ENCODE measurements at places on chromosomes 2 and 18.
A peak's percentile ranks its signal among the peaks of the same experiment; 100 is the strongest.

DNA sequence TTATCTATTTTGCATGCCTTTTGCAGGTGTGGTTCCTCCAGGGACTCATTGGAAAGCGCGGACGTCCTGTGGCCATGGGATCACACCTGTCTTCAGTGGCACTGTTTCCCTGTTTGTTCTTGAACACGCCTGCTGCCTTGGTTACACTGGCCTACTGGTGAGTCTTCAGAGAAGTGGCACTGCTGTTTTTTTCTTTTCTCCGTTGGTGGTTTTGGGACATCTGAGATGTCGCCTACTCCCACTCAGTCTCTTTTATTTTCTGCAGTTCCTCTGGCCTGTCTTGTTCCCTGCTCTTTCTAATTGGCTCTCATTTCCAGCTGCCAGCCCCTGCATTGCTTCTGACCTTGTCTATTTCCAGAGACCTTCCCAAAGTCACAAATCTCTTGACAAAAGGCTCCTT lies 35.7 kb upstream of the POU3F3 start:
- H3K4me1 ChIP-seq = no peaks in the 10 kb centered on the region

GRCh38 chr2:170322140-170322766 lies 144.3 kb downstream of the MYO3B start:
- H3K36me3 ChIP-seq = no peaks in the 10 kb centered on the region
- H3K27me3 ChIP-seq = no peaks in the 10 kb centered on the region
- no peak for DNase-seq
- H3K4me3 ChIP-seq = no peak overlapping the region
- H3K4me1 ChIP-seq = peaks cover 7% of the 10 kb centered on the region
- H3K27ac ChIP-seq = no peak overlapping the region

GRCh38 chr2:222283634-222284033 lies 15.2 kb downstream of the PAX3 start:
- H3K4me1 ChIP-seq = no peaks in the 10 kb centered on the region
- no peak overlapping the region for H3K4me3 ChIP-seq
- H3K27me3 ChIP-seq = no peaks in the 10 kb centered on the region
- H3K36me3 ChIP-seq = no peaks in the 10 kb centered on the region
- DNase-seq = no peak

DNA sequence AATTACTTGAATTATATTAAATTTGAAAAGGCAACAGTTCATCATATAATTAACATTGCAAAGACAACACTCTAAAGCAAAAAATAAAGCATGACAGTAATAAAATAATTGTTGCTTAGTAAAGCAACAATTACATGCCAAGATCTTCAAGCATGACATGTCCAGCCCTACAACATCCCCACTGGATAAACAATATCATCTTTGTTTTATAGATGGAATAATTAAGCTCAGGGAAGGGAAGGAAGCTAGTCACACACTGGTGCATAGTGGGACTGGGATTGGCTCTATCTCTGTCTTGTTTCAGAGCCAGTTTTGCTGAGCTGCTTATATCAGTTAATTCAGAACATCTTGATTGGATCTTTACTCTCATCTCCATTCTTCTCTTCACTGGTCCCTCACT lies 49.9 kb upstream of the PARD3B start:
- no peak overlapping the region for H3K27ac ChIP-seq
- no peaks in the 10 kb centered on the region for H3K27me3 ChIP-seq
- no peak overlapping the region for H3K4me3 ChIP-seq
- H3K36me3 ChIP-seq = no peaks in the 10 kb centered on the region
- no peak for DNase-seq

GRCh38 chr2:123935405-123935804 lies 89.7 kb upstream of the CNTNAP5 start:
- no peaks in the 10 kb centered on the region for H3K4me1 ChIP-seq
- H3K4me3 ChIP-seq = no peak overlapping the region
- no peaks in the 10 kb centered on the region for H3K36me3 ChIP-seq

DNA sequence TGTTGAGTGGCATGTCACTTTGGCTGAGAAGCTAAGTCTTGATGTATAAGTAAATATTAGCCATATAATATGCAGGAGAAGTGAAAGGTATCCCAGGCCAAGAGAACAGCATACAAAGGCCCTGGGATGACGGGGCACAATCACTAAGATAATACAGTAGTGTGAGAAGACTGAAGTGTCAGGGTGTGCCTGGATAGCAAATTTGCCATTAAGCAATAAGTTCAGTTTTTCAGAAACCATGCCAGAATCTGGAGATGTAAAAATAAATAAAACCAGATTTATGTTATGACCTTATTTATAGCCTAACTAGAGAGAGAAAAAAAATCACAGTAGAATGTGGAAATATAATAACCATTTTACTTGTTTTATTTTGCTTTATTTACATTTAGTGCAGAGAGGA lies 1858.7 kb upstream of the CELF4 start:
- H3K27ac ChIP-seq = no peak overlapping the region
- no peaks in the 10 kb centered on the region for H3K4me1 ChIP-seq
- no peaks in the 10 kb centered on the region for H3K27me3 ChIP-seq
- H3K4me3 ChIP-seq = no peak overlapping the region

DNA sequence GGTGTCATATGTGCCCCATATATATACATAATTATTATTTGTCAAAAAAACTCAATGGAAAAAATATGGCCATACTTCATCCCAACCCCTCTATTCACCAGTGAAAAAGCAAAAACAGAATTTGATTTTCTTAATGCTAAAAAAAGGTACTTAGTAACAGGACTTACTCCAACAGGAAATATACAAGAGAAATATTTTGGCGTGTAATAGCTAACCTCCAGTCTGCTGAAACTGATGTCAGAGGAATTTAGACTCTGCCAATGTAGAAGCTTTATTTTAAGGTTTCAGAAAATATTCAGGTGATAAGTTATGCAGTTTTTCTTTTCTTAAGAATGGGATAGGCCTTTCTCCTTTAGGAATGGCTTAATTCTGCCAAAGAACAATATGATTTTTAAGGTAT lies 72.6 kb downstream of the TMEFF2 start:
- no peaks in the 10 kb centered on the region for H3K36me3 ChIP-seq
- DNase-seq = no peak
- H3K27me3 ChIP-seq = no peaks in the 10 kb centered on the region
- H3K4me1 ChIP-seq = no peaks in the 10 kb centered on the region

GRCh38 chr2:26011990-26012856 lies 21.7 kb upstream of the RAB10 start:
- no peaks in the 10 kb centered on the region for H3K36me3 ChIP-seq
- H3K4me3 ChIP-seq = peak overlapping the region; percentile 4
- H3K27me3 ChIP-seq = no peaks in the 10 kb centered on the region
- DNase-seq = peak; percentile 91
- H3K4me1 ChIP-seq = peaks cover 40% of the 10 kb centered on the region
- H3K27ac ChIP-seq = peak overlapping the region; percentile 91

DNA sequence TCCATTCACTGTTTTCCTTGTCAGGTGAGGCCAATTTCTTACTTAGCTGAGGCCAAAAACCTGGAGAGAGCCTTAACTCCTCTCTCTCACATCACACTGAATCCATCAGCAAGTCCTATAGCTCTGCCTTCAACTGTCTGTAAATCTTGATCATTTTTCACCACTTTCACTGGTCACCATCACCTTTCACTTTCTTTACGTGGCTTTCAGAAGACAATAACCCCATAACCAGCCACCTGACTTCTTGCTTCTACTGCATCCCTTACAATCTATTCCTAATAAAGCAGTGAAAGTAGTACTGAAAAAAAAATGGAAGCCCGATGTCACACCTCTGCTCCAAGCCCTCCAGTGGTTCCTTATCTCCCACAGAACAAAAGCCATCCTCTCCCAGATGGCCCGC lies 7.7 kb downstream of the LOXL3 start:
- no peak overlapping the region for H3K4me3 ChIP-seq
- no peaks in the 10 kb centered on the region for H3K36me3 ChIP-seq
- H3K27ac ChIP-seq = no peak overlapping the region

GRCh38 chr2:156837635-156838370 lies 401.6 kb downstream of the GPD2 start:
- no peaks in the 10 kb centered on the region for H3K27me3 ChIP-seq
- no peak overlapping the region for H3K27ac ChIP-seq
- H3K4me1 ChIP-seq = peaks cover 6% of the 10 kb centered on the region
- no peak overlapping the region for H3K4me3 ChIP-seq
- H3K36me3 ChIP-seq = no peaks in the 10 kb centered on the region

GRCh38 chr2:16047701-16048100 lies 107.4 kb downstream of the MYCN start:
- no peaks in the 10 kb centered on the region for H3K36me3 ChIP-seq
- H3K4me1 ChIP-seq = peaks cover 10% of the 10 kb centered on the region
- no peak for DNase-seq
- no peak overlapping the region for H3K27ac ChIP-seq
- no peaks in the 10 kb centered on the region for H3K27me3 ChIP-seq

DNA sequence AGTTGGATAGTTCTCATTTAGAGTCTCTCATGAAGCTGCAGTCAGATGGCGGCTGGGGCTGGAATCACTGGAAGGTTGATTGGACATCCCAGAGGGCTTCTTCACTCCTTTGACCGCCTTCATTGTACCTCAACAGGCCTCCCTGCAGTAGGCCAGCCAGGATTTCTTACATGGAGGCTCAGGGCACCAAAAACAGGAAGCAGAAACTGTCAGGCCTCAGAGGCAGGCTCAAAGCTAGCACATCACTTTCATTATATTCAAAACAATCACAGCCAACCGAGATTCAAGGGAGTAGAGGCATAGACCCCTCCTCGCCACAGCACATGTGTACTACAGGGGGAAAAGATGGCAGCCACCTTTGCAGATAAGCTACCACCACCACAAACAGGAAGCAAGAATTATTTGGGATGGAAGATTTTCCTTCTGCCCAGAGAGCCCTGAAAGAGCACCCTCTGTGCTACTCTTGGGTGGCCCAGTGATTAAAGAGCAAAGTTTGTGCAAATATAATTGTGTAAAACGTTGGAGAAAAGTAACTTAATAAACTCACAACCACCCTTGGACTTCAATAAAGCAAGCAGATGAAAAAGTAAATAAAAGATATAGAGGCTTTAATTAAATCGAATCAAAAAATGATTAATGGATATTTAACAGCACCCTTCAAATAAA lies 155.3 kb downstream of the GFPT1 start:
- no peaks in the 10 kb centered on the region for H3K4me1 ChIP-seq
- no peaks in the 10 kb centered on the region for H3K27me3 ChIP-seq
- no peak overlapping the region for H3K27ac ChIP-seq

GRCh38 chr2:144947709-144948037 lies 427.8 kb upstream of the ZEB2 start:
- no peak overlapping the region for H3K4me3 ChIP-seq
- no peak for DNase-seq
- no peaks in the 10 kb centered on the region for H3K4me1 ChIP-seq
- H3K36me3 ChIP-seq = no peaks in the 10 kb centered on the region

DNA sequence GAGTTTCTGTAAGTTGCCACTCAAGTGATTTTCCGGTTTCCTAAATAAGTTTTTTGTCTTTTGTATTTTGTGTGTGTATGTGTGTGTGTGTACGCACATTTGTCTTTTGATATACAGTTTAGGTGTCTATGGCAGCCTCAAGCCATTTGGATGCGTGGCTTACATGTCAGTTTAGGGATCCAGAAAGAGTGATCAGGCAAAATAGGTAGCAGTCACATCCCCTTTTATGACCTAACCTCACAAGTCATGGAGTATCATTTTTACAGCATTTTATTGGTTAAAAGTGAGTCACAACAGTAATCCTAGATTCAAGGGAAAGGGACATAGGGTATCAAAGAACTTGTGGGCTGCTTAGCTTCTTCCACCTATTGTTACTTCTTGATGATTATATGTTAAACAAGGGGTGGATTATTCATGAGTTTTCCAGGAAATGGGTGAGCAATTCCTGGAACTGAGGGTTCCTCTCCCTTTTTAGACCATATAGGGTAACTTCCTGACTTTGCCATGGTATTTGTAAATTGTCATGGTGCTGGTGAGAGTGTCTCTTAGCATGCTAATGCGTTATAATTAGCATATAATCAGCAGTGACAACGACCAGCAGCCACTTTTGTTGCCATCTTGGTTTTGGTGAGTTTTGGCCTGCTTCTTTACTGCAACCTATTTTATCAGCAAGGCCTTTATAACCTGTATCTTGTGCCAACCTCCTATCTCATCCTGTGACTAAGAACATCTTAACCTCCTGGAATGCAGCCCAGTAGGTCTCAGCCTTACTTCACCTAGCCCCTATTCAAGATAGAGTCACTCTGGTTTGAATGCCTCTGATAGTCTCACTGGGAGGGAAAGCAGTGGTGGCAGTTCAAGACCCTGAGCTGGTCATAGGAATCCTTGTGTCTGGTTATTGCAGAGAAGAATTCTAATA lies 8.6 kb upstream of the SOCS6 start:
- H3K4me3 ChIP-seq = no peak overlapping the region
- H3K27me3 ChIP-seq = no peaks in the 10 kb centered on the region
- H3K27ac ChIP-seq = no peak overlapping the region
- peaks cover 12% of the 10 kb centered on the region for H3K4me1 ChIP-seq

DNA sequence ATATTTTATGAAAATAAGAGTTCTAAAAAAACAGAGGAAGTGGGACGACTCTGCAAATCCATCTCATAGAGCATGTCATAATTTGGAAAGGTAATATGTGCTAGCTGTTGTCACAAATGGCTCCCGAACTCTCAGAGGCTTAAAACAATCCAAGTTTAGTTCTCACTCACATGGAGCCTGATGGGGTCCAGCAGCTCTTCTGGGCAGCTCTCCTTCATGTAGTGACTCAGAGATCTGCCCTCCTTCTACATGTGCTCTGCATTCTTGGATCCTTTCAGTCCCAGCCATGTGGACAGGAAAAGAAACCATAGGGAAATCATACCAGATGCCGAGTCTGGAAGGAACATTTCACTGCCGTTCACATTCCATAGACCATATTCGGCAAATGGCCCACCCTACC lies 180.1 kb upstream of the APCDD1 start:
- H3K27me3 ChIP-seq = no peaks in the 10 kb centered on the region
- H3K4me3 ChIP-seq = no peak overlapping the region
- no peaks in the 10 kb centered on the region for H3K36me3 ChIP-seq
- no peaks in the 10 kb centered on the region for H3K4me1 ChIP-seq
